ENCODE measurements at places on chromosomes 1 and 21. TPM values are rescaled to one million over a fixed set of nuclear protein-coding genes. Genes with fewer than 3 reads are reported as not detected.

The ANGPTL1 gene
- 15.3 TPM for total RNA-seq

The CD2 gene
- not detected for total RNA-seq

The KANK4 gene
- 22.9 TPM for total RNA-seq

The KCNQ4 gene
- 1.7 TPM for total RNA-seq

- DNase-seq, result no peak
Measured at GRCh38 chr1:172833954-172834353, 175.1 kb downstream of the FASLG start.

DNA sequence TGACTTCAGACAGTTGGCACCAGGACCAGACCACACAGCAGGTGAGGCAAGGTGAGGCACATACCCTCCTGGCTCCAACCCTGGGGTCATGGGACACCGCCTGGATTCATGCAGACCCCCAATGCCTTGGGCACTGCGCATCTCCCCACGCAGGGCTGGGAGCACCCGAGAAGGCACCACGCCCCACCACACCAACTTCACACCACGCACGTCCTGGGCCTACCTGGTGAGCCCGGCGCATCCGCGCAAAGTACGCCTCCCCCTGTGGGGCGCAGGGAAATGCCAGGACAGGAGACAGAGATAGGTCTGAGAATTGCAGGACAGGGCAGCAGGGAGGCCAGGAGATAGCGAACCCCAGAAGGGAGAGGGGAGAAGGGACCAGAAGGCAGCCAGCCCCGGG lies 58.5 kb downstream of the LDLRAD2 start:
- DNase-seq, result no peak

- no peak for DNase-seq
Measured at GRCh38 chr21:26195708-26196107, 25.1 kb upstream of the APP start.

- no peak for DNase-seq
Measured at GRCh38 chr1:84665703-84666317, 24.5 kb downstream of the SSX2IP start.

- DNase-seq, result no peak
Measured at GRCh38 chr1:218846181-218846580, 327.5 kb upstream of the LYPLAL1 start.

DNA sequence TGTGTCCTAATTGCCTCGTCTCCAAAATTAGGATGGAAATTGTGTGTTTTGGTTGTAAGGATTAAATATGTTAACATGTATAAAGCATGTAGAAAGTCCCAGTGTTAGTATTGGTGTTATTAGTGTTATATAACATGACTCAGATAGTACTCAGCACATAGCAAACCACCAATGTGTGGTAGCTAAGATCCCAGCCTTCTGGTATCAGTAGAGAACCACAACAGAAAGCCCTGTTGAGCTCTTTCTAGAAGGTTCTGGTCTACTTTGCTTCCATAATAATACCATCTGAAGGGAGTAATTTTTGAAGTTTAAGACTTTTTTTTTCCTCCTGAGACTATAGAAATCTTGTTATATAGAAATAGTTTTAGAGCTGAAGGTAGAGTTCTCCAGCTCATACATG lies 259.3 kb upstream of the SGIP1 start:
- no peak for DNase-seq

- DNase-seq, result no peak
Measured at GRCh38 chr1:230240446-230241086, 173.5 kb downstream of the GALNT2 start.

GRCh38 chr21:34688145-34688544 lies 19.4 kb downstream of the CLIC6 start:
- no peak for DNase-seq

DNA sequence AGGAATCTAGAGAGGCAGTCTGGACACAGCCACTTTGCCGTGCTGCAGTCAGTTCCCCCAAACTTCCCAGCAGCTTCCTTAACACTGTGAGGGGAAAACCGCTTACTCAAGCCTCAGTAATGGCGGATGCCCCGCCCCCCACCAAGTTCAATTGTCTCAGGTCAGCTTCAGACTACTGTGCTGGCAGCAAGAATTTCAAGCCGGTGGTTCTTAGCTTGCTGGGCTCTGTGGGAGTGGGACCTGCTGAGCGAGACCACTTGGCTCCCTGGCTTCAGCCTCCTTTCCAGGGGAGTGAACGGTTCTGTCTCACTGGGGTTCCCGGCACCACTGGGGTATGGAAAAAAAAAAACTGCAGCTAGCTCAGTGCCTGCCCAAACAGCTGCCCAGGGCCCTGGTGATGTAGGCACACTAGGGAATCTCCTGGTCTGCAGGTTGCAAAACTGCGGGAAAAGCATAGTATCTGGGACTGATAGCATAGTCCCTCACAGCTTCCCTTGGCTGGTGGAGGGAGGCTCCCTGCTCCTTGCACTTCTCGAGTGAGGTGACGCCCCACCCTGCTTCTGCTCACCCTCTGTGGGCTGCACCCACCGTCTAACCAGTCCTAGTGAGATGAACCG lies 23.7 kb upstream of the HFM1 start:
- DNase-seq, result no peak

DNA sequence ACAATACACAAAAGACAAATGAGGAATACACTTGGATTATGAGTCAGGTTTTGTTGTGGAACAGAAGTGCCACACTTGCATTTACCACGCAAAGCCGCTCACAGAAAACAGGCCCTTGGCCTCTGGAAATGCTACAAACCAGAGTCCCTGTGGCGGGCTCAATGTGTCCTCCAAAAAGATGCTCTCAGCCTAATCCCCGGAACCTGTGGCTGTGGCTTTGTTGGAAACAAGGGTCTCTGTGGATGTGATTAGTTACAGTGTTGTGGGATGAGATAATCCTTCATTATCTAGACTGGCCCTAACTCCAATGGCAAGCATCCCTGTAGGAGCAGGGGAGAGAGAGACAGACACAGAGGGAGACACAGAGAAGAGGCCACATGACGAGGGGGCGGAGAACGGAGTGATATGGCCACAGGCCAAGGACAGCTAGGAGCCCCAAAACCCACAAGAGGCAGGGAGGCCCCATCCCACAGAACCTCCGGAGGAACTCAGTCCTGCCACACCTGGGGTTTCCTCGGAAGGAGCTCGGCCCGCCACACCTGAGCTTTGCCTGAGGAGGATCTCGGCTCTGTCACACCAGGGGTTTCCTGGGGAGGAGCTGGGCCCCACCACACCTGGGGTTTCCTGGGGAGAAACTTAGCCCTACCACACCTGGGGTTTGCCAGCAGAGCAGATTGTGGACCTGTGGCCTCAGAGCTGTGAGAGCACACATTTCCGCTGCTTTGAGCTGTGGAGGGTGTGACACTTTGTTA lies 55.4 kb downstream of the NPHP4 start:
- DNase-seq, result no peak

DNA sequence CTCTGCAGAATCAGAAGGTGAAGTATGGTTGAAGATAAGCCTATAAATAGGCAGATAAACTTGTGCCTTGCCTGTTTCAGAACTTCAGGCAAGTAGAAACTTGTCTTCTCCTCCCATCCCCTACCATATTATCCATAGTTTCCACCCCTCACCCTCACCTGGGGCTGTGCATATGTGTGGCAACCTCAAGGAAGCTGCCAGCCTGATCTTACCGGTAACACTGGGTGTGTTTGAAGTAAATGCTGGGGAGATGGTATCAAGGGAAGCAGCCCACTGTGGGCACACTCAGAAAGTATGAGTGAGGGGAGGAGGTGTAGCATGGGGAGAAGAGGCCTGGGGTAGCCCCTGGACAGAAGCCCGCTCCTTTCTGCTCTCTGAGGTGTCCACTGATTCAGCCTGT lies 14.5 kb downstream of the VANGL2 start:
- no peak for DNase-seq

- DNase-seq, result peak; percentile 99
Measured at GRCh38 chr1:9428601-9429341, 110.5 kb upstream of the SLC25A33 start.

DNA sequence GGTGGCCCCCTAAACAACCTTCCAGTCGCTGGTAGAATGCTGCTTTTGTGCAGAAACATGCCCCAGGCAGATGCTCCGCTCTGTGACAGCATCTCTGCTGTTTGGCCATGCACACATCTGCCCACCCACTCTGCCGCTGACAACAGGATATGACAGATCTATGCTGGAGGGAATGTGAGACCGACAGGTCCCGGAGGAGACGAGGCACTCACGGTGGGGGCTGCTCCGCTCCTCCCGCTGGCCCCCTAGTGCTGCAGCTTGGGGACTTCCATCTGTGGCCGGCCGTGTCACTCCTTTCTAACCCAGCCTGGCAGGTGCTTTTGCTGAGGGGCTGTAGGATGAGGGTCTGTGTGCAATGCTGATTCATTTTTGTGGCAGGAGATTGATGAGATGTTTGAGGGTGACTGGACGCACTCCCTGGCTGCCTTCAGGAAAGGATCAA lies 49.1 kb upstream of the DMRTB1 start:
- no peak for DNase-seq

DNA sequence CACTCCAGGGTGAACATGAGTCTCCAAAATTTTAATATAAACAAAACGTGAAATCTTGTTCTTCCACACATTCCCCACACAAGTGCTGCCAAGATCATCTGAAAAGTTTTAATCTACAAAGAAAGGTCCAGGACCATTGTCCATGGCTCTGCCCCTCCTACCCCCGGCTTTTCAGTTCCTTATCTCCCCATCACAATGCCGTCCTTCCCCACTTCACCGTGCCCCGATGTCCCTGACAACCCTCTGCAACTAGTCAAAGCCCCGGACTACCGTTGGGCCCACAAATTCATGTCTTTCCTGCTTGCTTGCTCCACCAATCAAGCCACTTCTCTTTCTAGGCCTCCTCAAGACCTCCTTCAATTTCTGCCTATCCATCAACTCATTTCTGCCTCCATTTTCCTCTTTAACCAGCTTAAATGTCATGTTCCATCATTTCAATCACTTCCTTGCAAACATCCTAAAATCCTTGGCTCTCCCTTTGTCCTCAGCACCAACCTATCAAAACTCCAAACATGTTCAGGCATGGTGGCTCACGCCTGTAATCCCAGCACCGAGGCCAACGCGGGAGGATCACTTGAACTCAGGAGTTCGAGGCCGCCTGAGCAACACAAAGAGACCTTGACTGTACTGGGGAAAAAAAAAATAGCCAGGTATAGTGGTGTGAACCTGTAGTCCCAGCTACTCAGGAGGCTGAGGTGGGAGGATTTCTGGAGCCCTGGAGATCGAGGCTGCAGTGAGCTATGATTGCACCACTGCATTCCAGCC lies 14.0 kb upstream of the BMP8B start:
- DNase-seq, result no peak

DNA sequence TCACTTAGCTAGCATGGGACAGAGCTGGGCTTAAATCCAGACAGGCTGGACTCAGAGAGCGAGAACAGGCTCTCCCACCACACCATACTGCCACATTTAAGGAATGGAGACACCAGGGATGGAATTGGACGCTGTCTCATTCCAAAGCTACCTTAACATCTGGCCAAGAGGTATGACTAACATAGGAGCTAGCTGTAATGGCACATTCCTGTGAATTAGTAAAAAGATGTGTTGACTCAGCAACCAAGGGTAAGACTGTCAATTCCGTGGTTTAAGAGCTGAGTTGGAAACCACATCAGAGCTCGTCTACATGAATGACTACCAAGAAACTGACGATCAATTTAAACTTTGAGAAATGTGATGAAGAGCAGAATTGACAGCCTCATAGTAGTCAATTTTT lies 8.3 kb upstream of the TNFRSF9 start:
- DNase-seq, result no peak

DNA sequence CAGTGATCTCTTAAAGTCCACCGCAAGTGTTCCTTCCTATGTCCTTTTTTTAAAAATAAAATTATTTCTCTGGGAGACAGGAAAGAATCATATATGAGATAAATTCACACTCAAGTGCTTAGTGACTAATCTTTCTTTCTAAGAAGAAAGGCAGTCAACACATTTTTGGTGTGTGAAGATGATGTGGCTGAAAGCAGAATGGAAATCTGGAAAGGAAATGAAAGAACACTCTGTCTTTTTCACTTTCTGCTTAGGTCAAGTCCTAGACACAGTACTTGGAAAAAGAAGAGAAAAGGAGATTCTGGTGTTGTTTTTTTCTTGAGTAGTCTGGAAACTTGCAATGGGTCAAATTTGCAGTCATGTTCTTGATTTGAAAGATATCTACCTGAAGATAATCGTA lies 45.5 kb upstream of the PRRX1 start:
- no peak for DNase-seq
